Progenitor cell of endocrine pancreas (in vitro differentiated cells): ENCODE measurements at places on chromosomes 7 and 10.

- DNase-seq, result no peak
Measured at GRCh38 chr10:62000726-62001125, 99.2 kb downstream of the ARID5B start.

DNA sequence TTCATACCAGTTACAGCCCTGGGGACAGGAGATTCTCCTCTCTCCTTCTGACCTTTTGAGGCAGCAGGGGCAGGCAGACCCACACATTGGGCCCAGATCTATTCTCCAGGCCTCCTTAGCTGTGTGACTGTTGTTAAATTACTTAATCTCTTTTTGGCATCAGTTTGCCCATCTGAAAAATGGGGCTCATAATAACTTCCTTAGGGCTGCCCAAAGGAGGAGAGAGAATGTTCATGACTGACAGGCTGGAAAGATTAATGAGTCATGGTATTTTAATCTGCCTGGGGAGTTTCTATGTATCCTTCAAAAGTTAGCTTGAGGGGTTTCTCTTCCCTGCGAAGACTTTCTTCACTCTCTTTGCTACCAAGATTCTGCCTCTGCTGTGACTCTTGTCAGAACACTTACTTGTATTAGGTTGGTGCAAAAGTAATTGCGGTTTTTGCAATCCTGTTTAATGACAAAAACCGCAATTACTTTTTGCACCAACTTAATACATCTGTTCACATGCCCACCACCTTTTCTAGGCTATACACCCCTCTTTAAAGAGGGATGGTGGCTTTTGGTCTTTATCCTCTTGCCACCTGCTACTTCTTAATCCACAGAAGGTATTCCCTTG lies 83.4 kb downstream of the ARID5B start:
- DNase-seq, result no peak

- no peak for DNase-seq
Measured at GRCh38 chr10:98331885-98332284, 63.9 kb upstream of the LOXL4 start.

- no peak for DNase-seq
Measured at GRCh38 chr10:64306729-64307327, 785.6 kb downstream of the REEP3 start.

DNA sequence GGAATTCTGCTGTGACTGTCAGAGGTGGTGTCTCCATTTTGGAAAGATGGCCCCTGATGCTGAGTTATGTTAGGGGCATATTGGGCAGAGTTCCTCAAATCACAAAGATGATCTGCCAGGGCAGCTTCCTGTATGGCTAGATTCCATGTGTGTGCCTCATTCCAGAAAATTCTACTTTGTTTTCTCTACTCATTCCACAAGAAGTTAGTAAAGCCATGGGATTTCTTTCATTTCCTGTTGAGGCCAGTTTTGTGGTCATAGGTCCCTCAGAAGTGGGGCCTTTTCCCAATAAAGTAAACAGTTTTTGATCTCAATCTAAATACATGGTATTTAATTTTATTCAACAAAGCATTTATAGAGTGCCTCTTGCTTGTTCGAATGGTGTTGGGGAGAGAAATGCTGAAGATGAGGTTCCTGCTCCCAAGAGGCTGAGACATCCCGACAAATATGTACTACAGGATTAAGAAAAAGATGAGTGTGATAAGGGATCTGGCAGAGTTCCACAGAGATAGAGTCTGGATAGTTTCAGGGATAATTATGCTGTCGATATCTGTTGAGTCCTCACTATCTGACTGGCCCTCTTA lies 33.0 kb downstream of the MINDY4 start:
- DNase-seq, result no peak

DNA sequence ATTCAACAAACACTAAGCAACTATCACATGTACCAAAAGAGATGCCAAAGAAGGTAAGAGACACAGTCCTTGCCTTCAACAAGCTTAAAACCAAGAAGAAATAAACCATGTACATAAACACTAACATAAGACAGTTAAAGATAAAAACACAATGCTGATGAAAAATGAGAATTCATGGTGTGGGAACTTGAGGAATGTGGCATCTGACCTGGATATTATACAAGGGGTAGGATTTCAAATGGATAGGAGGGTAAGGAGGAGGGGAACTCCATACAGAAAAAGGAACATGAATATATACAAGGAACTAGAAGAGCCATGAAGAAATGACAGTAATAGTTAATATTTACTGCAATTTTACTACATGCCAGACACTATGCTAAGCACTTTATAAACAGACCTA lies 11.0 kb downstream of the HIBADH start:
- no peak for DNase-seq

DNA sequence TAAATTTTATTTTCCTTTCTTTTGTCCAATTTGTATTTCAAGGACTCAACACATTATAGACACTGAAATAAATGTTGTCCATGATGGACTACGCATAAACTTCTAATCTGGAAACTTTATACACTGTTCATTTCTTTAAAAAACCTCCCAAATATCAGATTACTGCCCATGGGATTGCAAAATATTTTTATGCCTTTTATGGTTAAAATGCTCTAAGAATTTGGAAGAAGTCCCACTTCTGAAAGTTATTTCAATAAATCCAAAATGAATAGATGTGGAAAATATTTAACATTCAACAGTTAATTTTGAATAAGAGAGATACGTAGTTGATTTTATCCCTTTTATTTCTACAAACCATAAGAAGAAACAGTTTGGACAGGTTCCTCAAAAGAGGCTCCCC lies 46.1 kb downstream of the CABCOCO1 start:
- no peak for DNase-seq

GRCh38 chr7:48424731-48425130 lies 253.5 kb downstream of the ABCA13 start:
- no peak for DNase-seq

DNA sequence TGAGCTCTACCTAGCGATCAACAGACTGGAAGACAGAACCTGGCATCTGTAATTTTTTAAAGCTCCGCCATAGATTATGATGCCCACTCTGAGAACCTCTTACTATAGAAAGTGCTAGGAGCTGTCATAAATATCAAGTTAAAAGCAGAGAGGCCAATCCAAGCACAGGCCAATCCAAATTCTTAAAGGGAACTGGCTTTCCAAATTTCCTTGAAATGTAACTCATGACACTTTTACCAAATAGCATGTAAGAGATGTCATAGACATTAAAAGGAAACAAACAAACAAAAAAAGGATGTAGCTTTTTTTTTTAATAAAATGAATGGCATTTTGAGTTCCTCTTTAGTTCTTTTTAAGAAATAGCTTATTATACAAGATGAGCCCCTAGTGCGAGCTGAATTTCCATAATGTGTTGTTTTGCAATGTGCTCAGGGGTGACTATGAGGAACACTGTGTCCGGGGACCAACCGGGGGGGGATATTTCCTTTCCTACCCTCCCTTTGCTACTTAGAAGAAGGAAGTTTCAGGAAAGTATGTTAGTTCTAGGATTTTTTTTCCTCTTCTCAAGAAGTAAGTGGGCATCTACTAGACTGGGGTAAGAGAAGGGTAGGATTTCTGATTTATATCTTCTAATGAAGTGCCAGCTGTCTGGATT lies 23.7 kb upstream of the MRC1 start:
- no peak for DNase-seq

DNA sequence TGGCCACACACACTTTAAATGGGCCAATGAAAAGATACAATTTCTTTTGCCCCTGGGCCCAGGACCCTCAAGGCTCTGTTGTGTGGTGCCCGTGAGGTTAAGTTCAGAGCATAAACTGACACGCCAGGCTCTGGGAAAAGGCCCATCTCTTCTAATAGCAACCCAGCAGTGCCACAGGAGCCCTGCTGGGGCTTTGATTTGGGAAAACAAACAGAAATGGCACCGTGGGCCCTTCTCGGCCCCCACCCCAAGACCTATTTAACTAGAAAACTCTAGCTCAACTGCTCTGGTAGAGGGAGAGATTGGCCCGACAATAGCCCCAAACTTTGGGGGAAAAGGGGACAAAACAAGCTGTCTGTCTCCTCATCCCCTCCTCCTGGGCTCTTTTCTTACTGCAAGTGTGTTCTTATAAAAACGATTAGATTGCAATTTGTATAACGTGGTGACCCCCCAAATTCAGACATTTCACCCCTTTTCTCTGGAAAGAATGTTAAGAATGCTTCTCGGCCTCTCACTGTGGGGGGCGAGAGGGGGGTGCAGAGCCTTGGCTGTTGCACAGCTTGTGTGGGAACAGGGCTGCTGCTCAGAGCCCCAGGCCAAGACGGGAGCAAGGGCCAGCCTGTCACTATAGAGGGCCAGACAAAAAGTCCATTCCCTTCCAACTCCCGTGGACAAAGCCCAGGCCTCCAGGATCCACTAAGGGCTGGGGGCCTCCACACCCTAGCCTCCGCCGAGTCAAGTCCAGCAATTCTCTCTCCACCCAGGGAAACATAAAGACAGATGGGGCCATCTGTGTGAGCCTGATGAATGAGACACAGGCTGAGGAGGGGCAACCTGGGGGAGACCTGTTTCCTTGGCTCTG lies 26.8 kb downstream of the DPCD start:
- no peak for DNase-seq

DNA sequence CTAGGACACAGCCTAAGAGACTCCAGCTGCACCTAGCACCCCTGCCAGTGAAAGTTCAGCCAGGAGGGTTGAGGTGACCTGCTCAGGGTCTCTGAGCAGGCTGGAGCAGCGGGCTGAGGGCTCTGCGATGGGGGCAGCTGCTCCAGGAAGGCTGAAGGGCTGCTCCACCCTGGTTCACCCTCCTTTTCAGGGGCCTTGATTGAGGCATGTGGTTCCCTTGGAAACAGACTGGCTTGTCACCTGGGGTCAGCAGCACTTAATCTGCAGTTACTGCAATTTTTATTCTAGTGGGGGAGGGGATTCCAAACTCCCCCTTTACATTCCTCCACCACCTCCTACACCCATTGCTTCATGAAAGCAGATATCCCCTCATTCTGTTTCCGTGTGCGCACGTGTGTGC lies 85.3 kb upstream of the UNC5B start:
- DNase-seq, result no peak
